ENCODE measurements at places on chromosomes 7 and 10.

GRCh38 chr10:102880256-102880655, 11.0 kb downstream of the AS3MT start:
- no peak for DNase-seq

DNA sequence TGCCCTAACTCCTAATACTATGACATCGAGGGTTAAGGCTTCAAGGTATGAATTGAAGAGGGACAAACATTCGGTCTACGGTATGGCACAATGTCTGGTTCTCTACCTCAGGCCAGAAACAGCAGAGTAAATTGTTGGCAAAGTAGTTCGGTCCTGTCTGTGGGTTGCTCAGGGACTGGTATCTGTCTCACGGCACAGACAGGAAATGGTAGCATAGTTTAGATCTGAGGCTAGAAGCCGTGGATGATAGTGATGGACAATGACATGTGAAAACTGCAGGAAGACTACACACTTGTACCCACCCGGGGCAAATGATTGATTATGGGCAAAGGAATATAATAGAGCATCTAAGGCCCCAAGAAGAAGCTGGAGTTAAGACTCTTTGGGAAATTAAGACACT, 106.2 kb downstream of the TWIST1 start:
- DNase-seq, result no peak

GRCh38 chr7:14937581-14937980, 35.0 kb upstream of the DGKB start:
- DNase-seq, result no peak

GRCh38 chr7:85474234-85474633, 287.4 kb upstream of the SEMA3D start:
- DNase-seq, result no peak

- no peak for DNase-seq
These were observed 13.1 kb downstream of the CCNY start for GRCh38 chr10:35349389-35349915.

DNA sequence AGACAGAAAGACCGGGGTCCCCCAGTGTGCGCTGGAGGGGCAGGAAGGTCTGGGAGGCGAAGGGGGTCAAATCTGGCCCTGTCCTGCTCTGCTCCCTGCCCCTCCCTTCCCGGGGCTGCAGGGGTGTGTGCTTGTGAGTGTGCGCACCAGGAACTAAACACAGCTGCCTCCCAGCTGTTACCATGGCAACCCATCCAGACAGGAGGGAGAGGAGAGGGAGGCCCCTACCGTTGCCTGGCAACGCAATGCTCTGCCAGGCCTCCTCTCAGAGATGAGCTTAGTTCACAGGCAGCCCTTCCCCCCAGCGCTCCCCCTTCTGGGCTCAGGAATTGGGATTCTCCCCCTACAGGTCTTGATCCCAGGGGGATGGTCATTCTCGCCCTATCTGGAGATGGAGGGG, 6.1 kb downstream of the NYAP1 start:
- no peak for DNase-seq

All from stimulated activated CD4-positive, alpha-beta T cell treated with anti-CD3 and anti-CD28 coated beads, Interleukin-2, amount 100 ng/mL, for 24 hours (primary cell).